ENCODE measurements at places on chromosomes 2 and 18.

DNA sequence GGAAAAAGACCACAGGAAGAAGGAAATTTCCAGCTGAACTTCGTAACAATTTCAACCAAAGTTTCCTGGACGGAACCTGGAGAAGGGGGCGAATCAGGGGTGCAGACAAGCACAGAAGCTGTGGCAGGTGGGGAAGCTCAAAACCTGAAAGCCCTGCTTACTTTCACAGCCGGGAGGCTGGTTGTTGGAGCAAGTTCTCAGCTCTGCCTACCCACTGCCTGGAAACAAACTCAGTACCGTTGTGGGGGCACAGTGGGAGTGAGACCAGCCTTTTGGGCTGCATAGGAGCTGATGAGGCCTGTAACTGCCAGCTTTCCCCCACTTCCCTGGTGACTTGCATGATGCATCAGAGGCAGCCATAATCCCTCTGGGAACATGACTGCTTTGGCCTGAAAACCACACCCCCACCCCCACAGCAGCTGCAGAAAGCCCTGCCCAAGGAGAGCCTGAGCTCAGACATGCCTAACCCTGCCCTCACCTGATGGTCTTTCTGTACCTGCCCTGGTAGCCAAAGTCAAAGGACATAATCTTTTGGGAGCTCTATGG, 207.0 kb upstream of the VWC2L start:
- DNase-seq: no peak

DNA sequence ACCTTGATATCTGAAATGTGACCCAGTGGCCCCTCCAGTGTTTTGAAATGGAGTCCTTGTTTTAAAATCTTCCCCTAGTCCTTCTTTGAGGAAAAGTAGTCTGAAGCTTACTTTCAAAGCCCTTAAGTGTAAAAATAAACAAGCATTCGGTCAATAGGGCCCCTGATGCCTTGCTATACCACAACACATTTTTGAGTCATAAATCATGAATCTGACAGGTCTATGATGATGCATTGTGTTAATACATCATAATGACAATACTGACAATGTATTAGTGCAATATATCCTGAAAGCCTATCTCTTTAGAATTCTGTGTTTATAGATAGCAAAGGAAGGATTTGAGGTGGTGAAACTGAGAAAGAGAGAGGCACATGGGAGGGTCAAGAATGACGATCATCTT, 464.2 kb downstream of the MEIS1 start:
- no peak for DNase-seq

DNA sequence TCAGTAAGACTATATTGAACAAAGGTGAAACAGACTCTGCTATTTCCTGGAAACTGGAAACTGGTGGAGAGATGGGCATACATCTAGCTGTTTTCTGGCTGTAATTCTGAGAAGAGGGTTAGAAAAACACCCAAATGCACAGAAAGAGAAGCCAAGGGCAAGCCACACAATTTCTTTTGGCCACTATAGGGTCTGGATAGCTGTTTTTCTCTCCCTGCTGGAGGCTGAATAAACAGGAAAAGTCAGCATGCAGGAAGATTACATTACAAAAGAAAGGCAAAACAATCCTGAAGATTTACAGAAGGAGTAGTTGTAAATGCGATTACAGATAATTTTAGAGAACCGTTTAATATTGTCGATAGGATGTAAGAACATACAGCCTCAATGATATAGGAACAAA, 186.2 kb upstream of the REG3G start:
- no peak for DNase-seq

- DNase-seq: no peak
These were observed 55.4 kb downstream of the REL start for GRCh38 chr2:60936757-60937156.

- no peak for DNase-seq
These were observed 27.9 kb upstream of the ASNSD1 start for GRCh38 chr2:189633392-189633811.

- no peak for DNase-seq
These were observed 1362.7 kb upstream of the CHAC2 start for GRCh38 chr2:52404866-52405265.

GRCh38 chr2:98470851-98471255, 26.2 kb downstream of the INPP4A start:
- DNase-seq: no peak

DNA sequence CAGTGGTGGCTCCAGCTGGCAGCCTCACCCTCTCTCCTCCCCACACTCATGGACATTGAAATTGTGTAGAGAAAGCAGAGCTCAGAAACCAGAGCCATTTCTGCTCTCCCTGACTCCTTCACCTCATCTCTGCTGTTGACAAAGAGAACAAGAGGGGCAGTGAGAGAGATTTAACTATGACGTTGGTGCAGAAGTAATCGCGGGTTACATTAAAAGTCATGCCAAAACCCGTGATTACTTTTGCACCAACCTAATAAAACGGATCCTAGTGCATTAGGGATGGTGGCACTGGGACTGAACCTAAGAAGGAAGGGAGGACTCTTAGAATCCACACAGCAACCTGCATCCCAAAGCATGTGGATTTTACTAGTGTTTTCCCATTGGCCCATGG, 113.3 kb upstream of the CDC42EP3 start:
- no peak for DNase-seq

- DNase-seq: no peak
These were observed 140.2 kb downstream of the PIEZO2 start for GRCh38 chr18:11009147-11009546.

GRCh38 chr2:28381225-28382180, 11.2 kb upstream of the FOSL2 start:
- DNase-seq: no peak

GRCh38 chr2:98088261-98088660, 1.3 kb downstream of the VWA3B start:
- DNase-seq: no peak

GRCh38 chr2:156322686-156323231, 9.8 kb downstream of the NR4A2 start:
- no peak for DNase-seq

DNA sequence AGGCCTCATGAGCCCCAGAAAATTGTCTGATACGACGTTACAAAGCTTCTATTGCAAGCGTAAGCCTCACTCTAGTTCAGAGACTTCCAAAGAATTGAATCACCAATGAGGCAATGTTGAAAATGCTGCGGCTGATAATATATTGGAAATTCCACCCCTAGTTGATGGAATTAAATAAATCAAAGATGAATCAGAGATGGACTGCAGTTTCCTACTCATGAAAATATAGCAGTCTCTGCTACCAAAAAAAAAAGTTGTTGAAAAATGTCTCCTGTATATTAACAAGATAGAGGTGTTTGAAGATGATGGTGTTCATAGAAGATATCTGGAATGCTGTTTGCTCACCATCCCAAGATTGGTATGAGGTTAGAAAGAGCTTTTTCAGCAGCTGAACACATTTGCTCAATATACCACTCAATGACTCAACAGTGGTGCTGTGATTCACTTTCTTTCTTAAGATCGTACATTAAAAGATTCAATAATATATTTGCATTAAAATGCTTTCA, 99.8 kb upstream of the ARHGAP28 start:
- no peak for DNase-seq

DNA sequence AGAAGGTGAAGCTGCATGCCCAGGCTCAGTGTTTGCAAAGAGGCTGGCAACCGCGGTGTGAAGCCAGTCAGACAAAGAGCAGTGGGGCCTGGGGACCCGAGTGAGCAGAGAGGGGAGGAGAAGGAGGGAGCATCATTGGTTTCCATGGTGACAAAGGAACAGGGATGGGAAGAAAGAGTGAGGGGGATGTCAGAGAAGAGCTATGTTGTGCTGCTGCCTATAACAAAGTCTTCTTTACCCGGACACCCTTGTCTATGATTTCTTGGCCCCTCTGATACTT, 14.5 kb downstream of the TMEM247 start:
- DNase-seq: no peak

GRCh38 chr18:71011389-71011788, 722.5 kb downstream of the SOCS6 start:
- no peak for DNase-seq

- DNase-seq: no peak
These were observed 15.4 kb downstream of the HK2 start for GRCh38 chr2:74849228-74849892.

GRCh38 chr2:124088616-124089015, 63.5 kb downstream of the CNTNAP5 start:
- DNase-seq: no peak

- no peak for DNase-seq
These were observed 85.4 kb upstream of the LINC00305 start for GRCh38 chr18:64234321-64234720.

GRCh38 chr2:200705305-200706041, 106.2 kb upstream of the BZW1 start:
- no peak for DNase-seq

GRCh38 chr2:233029321-233029720, 3.2 kb upstream of the NEU2 start:
- DNase-seq: no peak

DNA sequence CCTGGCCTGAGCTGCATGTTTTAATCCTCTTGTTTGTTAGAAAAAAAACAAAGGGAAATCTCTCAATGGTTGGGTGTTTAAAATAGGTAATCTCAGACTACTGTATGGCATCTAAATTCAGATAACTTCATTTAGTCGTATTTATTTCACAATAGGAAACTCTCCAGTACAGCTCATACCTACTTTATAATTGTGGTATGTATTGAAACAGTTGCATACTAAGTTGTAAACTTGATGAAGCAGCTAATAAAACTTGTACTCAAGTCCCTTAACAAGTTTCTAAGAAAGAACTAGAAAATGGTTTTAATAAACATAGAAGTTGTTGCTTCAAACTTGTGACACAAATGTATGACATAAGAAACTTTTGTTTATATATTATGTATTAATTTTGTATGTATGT, 334.5 kb downstream of the PTPRM start:
- no peak for DNase-seq

- DNase-seq: no peak
These were observed 137.3 kb downstream of the RNF152 start for GRCh38 chr18:61755555-61755954.

DNA sequence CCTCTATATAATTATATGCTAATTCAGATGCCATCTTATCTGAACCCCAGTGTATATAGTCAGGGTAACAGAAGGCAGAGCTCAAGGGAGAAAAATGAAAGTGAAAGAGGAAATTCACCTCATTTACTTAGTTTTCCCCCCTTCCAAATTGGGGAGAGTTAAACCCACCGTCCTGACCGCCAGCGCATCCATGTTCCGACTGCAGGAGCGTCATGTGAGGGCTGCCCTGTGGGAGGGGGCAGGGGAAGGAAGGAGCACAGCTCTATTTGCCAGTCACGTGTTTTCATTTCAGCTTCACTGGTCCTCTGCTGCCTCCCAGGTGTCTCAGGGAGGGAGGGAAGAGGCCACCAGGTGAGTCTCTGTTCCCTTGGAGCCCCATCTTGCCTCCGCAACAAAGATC, 13.2 kb downstream of the CNNM4 start:
- DNase-seq: no peak

GRCh38 chr2:231177156-231178025, 21.0 kb upstream of the ARMC9 start:
- no peak for DNase-seq

DNA sequence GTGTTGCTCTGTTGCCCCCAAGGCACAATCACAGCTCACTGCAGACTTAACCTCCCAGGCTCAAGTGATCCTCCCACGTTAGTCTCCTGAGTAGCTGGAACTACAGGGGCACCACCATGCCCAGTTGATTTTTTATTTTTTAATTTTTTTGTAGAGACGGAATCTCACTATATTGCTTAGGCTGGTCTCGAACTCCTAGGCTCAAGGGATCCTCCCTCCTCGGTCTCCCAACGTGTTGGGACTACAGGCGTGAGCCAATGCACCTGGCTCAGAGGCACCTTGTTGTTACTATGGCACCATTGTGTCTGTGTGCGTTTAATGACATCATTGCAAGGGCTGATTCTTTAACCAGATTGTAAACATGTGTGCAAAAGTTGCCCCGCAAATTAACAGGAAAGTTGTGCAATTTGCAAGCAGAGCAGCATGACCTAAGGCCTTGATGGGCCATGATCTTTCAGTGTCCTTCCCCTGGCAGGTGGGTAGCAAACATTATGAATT, 22.6 kb downstream of the TCF23 start:
- DNase-seq: no peak

DNA sequence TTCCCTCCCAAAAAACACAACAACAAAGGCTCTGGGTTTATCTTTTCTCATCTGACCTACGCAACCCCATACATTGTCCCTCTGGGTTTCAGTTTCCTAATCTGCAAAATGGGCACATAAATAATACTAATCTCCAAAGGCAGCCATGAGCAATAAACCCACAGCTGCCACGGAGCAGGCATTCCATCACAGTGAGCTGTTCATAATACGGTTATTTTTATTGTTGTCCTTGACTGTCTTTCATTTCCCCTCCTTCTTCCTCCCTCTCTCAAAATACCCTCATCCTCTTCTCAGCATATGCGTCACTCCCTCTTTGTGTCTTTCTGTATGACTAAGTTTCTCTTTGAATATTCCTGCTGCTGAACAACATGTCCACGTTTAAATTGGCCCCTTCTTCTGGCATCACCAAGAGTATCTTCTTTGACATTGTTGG, 129.8 kb upstream of the CAB39 start:
- no peak for DNase-seq

- DNase-seq: no peak
These were observed 267.9 kb downstream of the FBXO15 start for GRCh38 chr18:73879766-73880165.

Data from omental fat pad (tissue), 4 donors.